ENCODE measurements at places on chromosomes 16 and 17. TPM values are rescaled to one million over a fixed set of nuclear protein-coding genes. Genes with fewer than 3 reads are reported as not detected.
A peak's percentile ranks its signal among the peaks of the same experiment; 100 is the strongest.

DNA sequence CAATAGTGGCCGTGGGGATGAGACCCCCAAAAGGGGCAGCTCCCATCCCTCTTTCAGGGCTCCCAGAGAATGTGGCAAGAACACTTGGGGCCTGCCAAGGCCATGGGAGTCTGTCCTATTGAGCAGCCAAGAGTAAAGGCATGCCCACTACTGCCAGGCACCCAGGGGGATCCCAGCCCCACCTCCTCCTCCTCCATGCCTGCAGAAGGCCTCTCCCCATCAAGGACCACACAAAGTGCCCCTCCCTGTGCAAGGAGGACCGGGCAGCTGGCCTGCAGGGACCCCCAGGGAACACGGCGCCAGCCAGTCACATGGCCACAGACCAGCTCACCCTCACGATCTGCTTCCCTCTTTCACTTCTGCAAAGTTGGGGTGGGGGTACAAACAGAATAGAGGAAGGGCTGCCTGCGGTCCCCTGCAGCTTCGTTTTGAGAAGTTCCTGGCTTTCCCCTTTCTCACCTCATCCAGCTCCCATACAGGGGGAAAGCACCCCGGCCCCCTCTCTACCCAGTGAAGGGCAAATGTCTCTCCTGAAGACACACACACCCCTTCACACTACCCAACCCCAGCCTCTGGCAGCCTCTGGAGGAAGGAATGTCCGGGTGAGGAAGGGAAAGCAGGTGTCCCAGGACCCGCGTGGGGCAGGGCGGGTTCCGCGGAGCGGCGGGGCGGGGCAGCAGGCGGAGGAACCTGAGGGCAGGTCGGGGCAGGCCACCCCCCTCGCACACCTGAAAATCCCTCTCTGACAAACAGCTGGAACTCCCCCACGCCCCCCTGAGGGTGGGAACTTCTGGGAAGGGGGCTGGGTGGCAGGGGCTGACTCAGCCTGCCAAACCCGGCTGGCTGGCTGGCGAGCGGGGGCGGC lies 2.0 kb downstream of the PPP1R9B start:
- DNase-seq, result peak; percentile 91
- H3K4me3 ChIP-seq, result peak overlapping the region; percentile 91
- no peaks in the 10 kb centered on the region for H3K27me3 ChIP-seq
- peaks cover 38% of the 10 kb centered on the region for H3K36me3 ChIP-seq
- peak overlapping the region; percentile 95 for H3K27ac ChIP-seq

DNA sequence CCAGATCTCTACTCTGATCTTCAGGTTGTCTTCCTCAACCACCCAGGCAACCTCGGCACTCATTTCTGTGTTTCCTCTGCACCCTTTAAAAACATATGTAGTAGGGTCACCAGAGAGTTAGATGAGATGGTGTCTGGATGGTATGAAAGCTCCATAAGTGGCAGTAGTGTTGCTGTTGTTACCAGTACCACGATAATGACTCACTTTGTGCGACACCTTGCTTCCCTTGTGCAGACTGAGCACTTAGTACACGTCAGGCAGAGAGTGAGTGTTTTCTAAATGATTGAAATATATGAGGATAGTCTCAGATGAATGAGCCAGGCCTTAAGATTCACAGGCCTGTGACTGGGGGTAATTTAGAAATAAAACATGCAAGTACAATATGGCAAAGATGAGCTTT lies 188.7 kb downstream of the MAF start:
- H3K4me3 ChIP-seq, result no peak overlapping the region
- no peaks in the 10 kb centered on the region for H3K27me3 ChIP-seq
- DNase-seq, result peak; percentile 48
- peaks cover 38% of the 10 kb centered on the region for H3K4me1 ChIP-seq

Gene TOX3
- total RNA-seq, result not detected

GRCh38 chr17:47275245-47275984 lies 21.8 kb downstream of the ITGB3 start:
- DNase-seq, result no peak
- no peaks in the 10 kb centered on the region for H3K36me3 ChIP-seq
- no peak overlapping the region for H3K4me3 ChIP-seq
- no peaks in the 10 kb centered on the region for H3K4me1 ChIP-seq

GRCh38 chr17:57957886-57958285 lies 2.7 kb upstream of the CUEDC1 start:
- H3K4me3 ChIP-seq, result no peak overlapping the region
- no peaks in the 10 kb centered on the region for H3K36me3 ChIP-seq
- no peak for DNase-seq
- no peak overlapping the region for H3K27ac ChIP-seq
- H3K27me3 ChIP-seq, result peaks cover 16% of the 10 kb centered on the region

DNA sequence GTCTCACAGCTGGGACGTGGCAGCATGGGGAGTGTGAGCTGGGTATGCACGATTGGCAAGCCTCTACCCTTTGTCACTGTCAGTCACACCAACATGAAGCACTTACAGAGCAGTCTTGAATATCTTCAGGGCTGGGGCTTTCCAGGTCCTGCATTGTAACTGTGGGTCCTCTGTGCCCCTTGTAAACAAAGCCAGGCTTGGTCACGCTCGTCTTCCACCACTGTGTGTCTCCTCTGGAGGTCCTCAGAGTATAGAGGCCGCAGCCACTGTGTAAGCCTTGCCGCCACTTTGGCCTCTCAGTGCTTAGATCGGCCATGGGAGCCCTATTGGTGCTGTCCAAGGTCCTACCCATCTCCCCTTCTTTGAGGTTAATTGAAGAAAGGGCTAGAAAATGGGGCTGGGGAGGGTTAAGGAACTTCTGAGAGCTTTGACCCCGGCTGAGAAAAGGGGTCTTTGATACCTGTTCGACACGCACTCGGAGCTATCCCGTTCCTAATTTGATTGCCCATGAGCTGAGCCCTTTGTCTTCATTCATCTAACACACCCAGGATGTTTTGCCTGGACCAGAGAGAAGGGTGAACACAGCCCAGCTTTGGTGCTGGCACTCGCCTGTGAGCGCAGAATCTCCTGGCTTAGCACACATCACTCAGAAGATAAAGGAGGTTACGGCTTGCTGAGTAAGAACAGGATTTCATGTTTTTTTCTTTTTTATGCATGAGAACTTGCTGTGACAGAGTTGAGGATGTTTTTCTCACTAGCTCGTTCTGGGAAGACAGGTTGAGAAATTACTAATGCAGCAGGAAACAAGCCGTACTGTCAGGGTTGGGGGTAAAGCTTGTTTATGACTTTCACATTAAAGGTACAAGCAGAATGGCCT lies 267.9 kb downstream of the CPPED1 start:
- H3K36me3 ChIP-seq, result peaks cover 1% of the 10 kb centered on the region
- H3K27ac ChIP-seq, result peak overlapping the region; percentile 96
- peak; percentile 81 for DNase-seq
- H3K4me1 ChIP-seq, result peaks cover 94% of the 10 kb centered on the region

DNA sequence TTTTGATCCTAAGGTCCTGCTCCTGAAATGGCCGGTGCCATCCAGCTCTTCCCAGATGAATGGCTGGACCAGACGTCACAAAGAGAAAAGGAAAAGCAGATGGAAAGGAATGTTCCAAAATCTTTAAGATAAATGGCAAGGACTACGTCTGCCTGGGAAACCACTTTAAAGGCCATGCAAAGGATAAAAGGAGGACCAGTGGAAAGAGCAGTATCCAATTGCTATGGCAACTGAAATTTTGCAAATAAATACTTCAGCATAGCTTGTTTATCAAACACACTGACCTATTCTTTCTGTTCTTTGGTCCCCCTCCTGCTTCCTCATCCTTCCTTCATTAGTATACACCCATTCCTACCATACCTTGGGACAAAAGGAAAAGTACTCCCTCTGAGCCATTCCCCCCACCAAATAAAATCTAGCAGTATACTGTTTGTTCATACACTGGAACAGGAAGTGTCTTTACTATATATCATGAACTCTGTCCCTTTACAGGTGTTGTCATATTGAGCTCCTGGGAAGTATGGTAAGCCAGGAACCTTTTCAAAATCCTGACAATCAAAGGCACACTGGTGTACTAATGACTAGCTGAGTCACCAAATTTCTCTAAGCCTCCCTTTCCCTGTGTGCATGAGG lies 37.2 kb upstream of the NUFIP2 start:
- DNase-seq, result no peak
- H3K36me3 ChIP-seq, result no peaks in the 10 kb centered on the region
- H3K4me3 ChIP-seq, result no peak overlapping the region
- no peaks in the 10 kb centered on the region for H3K4me1 ChIP-seq

- H3K36me3 ChIP-seq, result no peaks in the 10 kb centered on the region
- peak overlapping the region; percentile 53 for H3K4me3 ChIP-seq
- H3K27ac ChIP-seq, result no peak overlapping the region
- H3K4me1 ChIP-seq, result peaks cover 9% of the 10 kb centered on the region
- peaks cover 24% of the 10 kb centered on the region for H3K27me3 ChIP-seq
- peak; percentile 26 for DNase-seq
Measured at GRCh38 chr17:73643001-73643851, 1.0 kb downstream of the SDK2 start.

DNA sequence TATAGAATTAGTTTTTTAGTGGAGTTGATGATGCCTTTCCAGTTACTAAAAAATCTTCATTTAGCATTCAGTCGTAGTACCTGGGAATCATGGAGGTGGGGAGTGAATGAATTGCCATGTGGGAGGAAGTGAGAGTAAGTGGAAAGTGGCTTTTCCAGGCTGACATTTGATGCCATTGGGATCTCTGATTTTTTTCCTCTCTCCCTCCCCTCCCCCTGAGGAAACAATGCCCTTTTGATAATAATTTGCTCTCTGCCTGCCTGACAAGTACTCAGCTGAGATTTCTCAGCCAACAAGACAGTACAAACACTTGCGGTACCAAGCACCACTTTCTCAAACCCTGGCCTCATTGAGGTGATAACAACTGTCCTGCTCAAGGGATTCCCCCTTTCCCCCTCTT lies 2.2 kb downstream of the UBE2Z start:
- no peaks in the 10 kb centered on the region for H3K27me3 ChIP-seq
- peaks cover 64% of the 10 kb centered on the region for H3K4me1 ChIP-seq

- no peaks in the 10 kb centered on the region for H3K36me3 ChIP-seq
- H3K4me1 ChIP-seq, result peaks cover 39% of the 10 kb centered on the region
- peak; percentile 57 for DNase-seq
- no peaks in the 10 kb centered on the region for H3K27me3 ChIP-seq
- H3K27ac ChIP-seq, result peak overlapping the region; percentile 73
Measured at GRCh38 chr16:50153596-50154419, 702 bp downstream of the TENT4B start.

- no peak for DNase-seq
- H3K27me3 ChIP-seq, result no peaks in the 10 kb centered on the region
- H3K27ac ChIP-seq, result no peak overlapping the region
- no peaks in the 10 kb centered on the region for H3K4me1 ChIP-seq
- no peaks in the 10 kb centered on the region for H3K36me3 ChIP-seq
- no peak overlapping the region for H3K4me3 ChIP-seq
Measured at GRCh38 chr16:20023190-20023589, 50.5 kb downstream of the GPR139 start.

Gene CD300C
- not detected for total RNA-seq

Gene MCRIP1
- 67.4 TPM for total RNA-seq
